ENCODE measurements at places on chromosomes 2 and 18.

DNA sequence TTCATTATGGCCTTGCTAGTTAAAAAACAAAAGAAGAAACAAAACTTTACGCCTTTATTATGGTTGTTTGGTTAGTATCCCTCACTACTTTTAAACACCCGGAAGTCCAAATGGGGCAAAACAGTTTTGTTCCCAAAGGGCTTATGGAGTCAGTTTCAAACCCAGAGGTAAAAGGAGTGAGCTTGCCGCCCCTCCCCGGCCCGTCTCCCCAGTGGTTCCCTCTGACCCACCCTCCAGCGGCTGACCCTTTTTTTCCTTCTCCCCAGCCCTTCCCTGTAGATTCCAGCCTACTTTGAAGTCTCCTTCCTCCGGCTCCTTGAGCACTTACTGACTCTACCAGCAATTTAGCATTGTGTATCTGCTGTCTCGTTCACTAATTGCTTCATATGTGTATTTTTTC, 209.2 kb downstream of the ICOS start:
- DNase-seq, result no peak

- DNase-seq, result no peak
Measured at GRCh38 chr2:222862909-222863544, 2.2 kb downstream of the ACSL3 start.

- DNase-seq, result no peak
Measured at GRCh38 chr2:148221166-148221565, 200.3 kb downstream of the MBD5 start.

- peak; percentile 55 for DNase-seq
Measured at GRCh38 chr2:119702918-119703401, 24.0 kb downstream of the TMEM177 start.

DNA sequence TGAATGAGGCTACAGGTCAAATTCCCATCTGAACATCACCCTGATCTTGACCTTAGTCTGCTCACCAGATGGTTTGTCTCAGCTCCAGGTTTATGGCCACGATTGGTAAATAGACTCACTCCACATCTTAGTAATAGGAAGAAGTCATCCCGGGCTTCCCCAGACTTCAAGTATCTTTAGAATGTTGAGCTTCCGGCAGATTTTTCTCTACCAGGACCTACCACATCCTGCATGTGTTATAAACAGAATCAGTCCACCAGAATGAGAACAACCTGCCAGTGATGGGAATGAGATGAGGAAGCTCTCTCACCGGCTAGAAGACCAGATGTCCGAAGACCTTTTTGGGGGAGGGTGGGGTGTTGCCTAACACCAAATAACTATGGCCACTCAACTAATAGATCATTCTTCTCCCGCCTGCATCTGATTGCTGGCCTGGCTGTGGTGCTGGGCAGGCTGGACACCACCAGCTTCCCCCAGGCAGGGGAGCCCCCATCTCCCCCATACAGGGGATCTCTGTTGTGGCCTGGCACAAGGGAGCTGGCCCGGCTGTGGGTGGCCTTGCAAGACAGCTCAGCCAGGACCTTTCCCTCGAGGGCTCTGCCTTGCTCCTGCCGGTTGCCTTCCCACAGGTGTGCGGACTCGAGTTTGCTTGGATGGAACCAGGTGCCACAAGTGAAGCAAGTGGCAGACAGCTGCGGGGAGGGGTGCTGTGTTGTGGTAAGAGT, 88.5 kb downstream of the SH3RF3 start:
- DNase-seq, result no peak

DNA sequence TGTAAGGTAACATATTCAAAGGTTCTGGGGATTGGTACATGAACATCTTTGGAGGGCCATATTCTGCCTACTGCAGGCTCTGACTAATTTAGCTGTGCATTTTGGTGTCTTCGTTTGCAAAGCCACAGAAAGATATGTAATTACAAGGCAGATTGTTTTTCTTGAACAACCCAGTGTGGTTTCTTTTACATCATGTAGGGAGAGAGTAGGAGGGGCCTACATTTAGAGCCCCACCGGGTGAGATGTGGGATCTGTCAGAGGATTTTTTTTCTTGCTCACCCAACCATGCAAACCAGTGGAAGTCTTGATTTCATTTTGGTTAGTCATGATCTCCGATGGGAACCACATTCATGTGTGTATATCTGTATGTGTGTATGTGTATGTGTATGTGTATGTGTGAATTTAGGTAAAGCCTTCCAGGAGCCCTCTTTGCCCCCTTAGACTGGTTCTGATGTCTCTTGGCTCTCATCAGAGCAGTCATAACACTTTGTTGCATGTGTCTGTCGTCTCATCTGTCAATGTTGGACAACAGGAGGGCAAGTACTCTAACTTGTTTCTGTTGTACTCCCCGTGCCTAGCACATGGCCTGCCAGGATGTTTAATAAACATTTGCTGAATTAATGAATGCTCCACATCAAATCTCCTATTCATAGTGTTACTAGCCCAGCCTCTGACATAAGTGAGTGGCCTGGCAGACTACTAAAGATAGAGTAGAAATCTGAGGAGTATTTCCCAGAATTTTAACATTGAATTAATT, 239.9 kb downstream of the MTX2 start:
- no peak for DNase-seq

DNA sequence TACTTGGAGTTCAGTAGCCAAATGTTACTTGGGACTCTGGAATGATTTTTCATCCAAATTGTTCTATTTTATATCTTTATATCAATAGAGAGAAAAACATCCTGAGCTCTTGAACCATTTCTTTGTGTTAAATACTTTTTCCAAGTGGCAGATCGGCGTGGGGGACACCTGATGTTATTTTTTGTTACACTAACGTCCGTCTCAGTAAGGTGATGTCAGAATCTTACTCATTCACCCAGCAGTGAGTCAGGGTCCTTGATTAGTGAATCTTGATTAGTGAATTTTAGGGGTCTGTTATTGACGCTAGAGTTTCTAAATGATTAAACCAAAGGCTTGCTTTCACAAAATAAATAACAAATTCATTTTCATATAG, 1.7 kb downstream of the MIB1 start:
- no peak for DNase-seq

DNA sequence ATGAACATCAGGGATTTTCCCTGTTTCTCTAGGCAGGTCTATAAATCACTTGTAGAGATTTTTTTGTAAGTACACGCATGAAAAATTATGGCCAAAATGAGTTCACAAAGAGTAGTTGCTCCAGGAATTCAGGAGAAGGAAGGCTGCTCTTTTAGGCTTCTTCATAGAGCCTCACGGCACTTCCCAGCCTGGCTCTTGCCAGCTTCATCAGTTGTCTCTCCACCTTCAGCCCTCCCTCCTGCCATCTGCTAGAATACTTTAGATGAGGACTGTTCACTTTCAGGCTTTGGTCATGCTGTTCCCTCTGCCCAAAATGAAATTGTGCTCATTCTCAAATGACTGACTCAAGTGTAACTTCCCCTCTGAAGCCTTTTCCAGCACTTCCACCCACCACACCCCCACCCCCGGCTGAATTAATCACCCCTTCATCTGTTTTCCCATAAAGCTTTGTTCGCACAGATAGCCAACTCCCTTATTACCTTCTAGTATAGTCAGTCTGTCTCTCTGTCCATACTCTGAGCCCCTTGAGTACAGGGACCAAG, 1.8 kb upstream of the ABCA12 start:
- DNase-seq, result no peak

DNA sequence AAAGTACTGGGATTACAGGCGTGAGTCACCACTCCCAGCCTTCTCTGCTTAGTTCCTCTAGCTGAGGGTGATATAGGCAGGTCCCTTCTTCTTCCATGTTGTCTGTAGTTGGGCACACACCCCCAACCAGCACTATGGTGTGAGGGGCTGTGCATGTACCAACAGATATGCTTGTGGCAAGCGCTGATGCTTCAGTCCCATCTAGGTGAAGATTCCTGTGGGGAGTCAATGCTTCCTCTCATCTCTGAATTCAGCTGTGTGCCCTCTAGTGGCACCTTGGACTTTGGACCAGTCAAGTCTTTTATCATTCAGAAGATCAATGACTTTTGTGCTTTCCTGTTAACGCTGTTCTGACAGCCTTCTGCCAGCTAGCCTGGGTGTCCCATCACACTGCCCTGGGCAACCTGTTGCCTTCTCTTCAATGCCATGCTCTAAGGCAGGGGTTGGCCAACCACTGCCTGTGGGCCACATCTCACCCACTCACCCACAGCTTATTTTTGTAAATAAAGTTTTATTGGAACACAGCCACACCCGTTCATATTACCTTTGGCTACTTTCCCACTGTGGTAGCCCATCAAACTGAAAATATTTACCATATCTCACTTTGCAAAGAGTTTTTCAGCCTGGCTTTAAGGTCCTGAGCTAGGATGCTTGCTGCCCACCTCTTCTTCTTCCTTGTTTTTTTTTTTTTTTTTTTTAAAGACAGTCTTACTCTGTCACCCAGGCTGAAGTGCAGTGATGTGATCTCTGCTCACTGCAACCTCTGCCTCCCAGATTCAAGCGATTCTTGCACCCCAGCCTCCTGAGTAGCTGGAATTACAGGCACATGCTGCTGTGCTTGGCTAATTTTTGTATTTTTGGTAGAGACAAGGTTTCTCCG, 51.0 kb downstream of the NPAS2 start:
- no peak for DNase-seq

DNA sequence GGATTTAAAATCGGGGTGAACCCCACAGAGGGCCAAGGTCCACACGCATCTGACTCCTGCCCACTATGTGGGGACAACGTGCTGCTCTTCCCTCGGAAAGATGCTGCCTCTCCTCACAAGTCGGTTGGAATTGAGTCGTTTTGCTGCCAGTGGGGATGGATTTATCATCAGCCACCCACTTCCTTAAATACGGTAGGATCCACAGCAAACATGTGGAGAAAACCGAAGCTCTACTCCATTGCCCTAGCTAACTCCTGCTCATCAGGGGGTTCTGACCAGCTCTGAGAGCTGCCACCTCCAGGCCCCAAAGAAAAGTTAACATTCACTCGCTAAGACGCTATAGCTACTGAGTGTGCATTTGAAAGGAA, 80.9 kb downstream of the CHRNA1 start:
- DNase-seq, result no peak

DNA sequence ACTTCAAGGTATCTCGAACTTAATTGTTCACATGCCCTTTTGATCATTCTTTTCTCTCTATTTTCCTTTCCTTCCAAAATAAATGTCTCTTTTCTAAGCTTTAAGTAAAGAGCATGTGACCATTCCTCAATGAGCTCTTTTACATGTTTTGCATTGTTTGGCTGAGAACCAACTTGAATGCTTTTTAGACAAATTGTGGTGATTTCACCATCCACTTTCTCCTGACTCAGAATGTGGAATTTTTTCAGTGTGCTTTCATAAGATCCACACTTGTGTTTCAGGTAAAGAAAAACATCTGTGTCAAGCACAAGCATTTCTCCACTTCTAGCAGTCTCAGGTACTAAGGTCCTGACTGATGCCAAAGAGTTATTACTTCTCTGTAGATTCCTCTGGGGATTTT, 10.7 kb downstream of the RBM43 start:
- DNase-seq, result no peak

- no peak for DNase-seq
Measured at GRCh38 chr18:46411867-46412690, 244.9 kb downstream of the LOXHD1 start.

- no peak for DNase-seq
Measured at GRCh38 chr2:102295566-102295965, 15.8 kb upstream of the IL1RL1 start.

- DNase-seq, result no peak
Measured at GRCh38 chr2:197969391-197969893, 165.0 kb downstream of the PLCL1 start.

GRCh38 chr2:46184794-46185583, 112.2 kb upstream of the EPAS1 start:
- DNase-seq, result no peak

GRCh38 chr2:85950743-85951142, 62.0 kb upstream of the ST3GAL5 start:
- DNase-seq, result no peak

DNA sequence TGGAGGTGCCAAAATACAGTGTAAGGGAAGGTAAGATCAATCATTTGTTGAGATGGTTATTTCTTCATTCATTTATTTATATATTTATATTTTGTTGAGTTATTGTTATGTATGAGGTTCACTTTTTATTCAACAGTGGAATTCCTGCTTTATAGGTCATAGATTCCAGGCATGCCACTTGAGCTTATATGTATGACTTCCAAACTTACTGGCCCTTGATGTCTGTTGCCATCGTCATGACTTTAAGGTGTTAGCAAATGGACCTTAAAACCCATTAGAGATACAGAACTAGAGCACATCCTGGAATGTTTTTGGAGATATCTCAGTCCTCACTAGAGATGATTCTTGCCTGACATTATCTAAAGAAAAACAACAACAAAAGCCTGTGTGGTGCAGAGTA, 25.9 kb downstream of the CCDC85A start:
- DNase-seq, result no peak

DNA sequence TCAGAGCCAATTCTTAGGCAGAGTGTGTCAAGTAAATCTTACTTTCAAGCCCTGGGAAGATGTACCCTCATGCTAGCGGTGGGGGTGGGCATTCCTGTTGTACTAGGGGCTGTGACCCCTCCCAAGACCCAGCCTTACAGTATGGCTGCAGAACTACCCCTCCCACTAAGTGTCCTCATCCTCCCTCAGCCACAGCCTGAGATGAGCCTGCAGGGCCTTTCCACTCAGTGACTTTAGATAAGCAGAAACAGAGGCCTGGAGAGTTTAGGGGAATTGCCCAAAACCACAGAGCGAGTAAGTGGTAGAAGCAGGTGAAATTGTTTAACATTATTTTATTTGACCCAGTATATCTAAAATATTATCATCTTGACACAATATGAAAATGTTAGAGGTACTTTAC, 36.6 kb downstream of the TTC32 start:
- no peak for DNase-seq

GRCh38 chr2:112021781-112022231, 33.3 kb upstream of the TMEM87B start:
- DNase-seq, result no peak

- DNase-seq, result no peak
Measured at GRCh38 chr18:44835703-44836102, 155.0 kb downstream of the SETBP1 start.

DNA sequence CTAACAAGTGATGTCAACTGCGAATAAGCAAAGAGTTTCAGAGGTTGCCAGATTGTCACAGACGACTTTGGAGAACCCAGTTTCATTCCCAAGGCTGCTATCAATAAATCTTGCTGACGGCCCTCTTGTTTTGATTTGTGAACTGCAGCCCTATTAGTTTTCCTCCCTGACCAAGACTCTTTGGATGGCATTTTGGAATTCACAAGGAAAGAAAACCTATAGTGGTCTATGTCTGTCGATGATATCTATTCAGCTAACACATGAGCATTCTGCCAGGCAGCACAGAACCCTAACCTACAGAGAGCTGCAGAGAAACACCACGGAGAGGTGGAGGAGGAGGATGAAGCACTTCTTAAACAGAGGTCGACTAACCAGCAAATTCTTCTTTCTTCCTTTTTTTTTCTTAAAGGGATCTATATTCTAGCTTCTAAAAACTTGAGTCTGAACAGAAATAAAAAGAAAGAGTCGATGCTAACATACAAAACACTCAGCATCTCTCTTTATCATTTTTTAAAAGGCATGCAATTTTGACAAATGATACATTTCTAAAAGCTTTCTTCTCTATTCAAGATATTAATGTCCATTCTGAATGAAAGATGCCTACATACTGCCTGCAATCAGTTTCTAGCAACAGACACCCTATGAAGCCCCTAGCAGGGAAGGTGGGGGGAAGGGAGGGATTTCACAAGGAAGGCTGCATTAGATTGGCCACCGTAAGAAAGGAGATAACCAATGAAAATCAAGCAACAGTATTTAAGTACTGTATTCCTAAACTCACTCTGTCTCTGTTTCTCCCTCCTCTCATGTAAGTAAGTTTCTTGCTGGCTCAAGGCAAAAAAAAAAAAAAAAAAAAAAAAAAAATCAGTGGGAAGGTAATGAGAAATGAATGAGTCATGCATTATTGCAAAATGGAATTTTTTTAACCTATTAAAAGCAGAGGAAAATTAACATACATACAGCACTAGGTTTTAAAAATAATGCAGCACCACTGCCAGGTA, 83.0 kb upstream of the CHRNA1 start:
- no peak for DNase-seq

Measured in central memory CD4-positive, alpha-beta T cell (primary cell).